ENCODE measurements at places on chromosomes 13 and 19.
A peak's percentile ranks its signal among the peaks of the same experiment; 100 is the strongest.

DNA sequence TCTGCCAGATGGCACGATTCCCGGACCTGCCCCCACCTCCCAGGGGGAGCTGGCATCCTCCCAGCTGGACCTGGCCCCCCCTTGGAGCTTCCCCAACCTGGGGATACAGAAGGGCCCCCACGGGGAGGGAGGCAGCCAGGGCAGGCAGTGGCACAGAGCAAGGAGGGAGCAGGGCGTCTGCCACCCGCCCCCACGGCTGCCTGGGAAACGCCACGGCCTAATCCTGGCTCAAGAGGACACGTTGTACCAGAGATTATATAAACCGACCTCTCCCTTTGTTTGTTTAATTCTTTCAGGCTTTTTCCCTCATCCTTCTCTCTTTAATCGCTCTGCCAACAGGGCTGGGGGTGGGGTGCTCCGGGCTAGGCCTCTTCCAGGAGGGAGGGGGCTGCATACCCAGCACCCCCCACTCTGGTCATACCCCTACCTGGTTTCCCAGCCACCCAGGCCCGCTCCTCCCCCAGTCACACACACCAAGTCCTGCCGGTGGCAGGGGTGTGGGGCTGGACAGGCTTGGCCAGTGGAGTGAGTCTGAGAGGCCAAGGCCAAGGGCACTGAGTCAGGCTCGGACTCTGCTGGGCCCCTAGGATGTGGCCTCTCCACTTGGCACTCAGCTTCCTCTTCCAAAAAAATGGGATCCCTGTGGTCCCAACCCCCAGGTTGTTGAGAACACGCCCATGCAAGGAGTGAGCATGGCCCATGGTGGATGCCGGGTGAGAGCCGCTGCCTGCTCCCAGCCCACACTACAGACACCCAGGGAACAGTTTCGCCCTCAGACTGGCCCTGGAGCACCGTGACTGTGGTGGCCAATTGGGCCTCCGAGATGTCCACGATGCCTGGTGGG, 29.5 kb upstream of the NFIC start:
- peak; percentile 62 for DNase-seq

DNA sequence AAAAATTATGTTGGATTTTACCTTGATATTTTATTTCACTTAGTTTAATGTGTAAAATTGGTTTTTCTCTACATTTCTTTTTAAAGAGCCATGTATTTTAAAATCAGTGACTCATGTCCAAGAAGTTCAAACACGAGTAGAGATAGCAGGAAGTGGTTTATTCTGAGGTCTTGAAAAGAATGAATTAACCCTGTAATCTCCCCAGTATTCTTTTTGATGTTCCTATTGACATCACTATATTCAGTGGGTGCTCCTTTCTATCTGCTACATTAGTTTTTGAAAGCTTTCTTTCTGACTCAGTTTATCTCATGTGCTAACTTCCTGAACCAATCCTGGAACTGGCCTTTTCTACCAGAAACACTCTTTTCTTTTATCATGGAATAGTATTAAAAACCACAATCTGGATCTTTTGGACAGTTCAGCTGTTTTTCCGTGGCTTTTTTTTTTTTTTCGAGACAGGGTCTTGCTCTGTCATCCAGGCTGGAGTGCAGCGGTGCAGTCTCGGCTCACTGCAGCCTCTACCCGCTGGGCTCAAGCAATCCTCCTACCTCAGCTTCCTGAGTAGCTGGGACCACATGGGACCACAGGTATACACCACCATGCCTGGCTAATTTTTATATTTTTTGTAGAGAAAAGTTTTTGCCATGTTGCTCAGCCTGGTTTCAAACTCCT, 114.9 kb downstream of the PCCA start:
- DNase-seq = no peak

DNA sequence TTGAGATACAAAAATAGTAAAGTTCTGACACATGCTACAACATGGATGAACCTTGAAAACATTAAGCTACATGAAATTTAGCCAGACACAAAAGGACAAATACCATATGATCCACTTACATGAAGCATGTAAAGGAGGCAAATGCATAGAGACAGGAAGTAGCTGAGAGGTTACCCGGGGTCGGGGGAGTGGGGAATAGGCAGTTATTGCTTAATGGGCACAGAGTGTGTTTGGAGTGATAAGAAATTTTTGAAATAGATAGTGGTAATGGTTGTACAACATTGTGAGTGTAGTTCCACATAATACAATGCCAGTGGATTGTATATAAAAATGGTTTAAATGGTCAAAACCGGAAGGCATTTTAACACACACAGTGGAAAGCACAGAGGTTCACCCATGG, 4.3 kb downstream of the N4BP2L1 start:
- DNase-seq = no peak

DNA sequence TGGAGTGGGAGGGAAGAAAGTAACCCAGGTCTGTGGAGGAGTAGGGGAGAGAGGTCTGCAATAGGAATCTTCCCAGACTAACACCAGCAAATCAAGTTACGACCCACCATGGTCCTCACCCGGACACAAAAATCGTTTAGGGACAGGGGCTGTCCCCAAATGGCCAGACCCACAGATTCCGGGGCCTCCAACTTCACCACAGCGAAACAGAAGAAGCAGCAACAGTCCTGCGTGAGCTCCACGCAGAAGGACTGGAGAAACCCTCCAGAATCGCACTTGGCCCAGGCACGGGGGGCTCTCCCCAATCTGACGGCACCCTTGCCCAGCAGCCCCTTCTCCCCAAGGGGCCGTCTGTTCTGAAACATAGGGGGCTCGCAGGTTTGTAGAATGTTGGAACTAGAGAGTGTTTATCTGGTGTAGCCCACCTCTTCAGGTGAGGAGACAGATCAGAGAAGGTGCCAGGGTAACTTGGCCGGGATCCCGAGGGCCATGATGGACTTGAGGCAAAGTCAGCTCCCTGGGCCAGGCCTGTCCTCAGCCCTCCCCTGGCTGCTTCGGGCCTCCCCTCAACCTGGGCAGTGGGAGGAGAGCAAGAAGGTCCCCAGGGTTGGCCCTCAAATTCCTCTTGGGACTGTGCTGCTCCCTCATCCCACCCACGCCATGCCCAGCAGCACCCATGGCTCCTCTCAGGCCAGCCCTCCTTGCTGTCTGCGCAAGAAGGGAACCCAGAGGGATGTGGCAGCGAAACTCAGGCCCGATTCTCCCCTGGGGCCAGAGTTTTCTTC, 82.5 kb upstream of the GPR183 start:
- no peak for DNase-seq

DNA sequence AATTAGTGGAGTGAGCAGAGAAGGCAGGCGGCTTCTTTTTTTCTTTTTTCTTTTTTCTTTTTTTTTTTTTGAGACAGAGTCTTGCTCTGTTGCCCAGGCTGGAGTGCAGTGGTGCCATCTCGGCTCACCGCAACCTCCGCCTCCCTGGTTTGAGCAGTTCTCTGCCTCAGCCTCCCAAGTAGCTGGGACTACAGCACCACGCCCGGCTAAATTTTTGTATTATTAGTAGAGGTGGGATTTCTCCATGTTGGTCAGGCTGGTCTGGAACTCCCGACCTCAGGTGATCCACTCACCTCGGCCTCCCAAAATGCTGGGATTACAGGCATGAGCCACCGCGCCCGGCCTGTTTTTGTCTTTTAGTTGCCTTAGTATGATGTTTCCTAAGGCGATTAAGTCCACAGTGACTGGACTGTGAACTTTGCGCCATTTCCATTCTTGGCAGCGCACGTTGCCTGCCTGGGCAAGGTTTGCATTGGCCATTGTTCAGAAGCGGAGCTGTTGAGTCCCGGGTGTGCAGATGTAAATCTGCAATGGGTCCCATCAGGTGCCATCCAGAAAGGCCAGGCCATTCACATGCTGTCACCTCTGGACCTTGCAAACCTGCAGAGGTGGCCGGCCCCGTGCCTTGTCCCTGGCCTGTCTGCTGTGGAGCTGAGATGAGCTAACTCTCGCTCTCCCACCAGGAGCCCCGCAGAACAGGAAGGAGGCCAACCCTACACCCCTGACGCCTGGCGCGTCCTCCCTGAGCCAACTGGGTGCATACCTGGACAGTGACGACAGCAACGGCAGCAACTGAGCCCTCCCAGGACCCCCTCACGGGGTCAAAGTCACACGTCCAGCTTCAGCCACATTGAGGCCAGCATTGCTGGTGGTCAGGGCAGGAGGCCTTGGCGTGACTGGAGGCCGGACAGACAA, 10.9 kb upstream of the SHD start:
- DNase-seq = no peak

GRCh38 chr19:1402411-1403070, 1.2 kb upstream of the GAMT start:
- DNase-seq = no peak

- DNase-seq = no peak
These were observed 397 bp downstream of the DACT3 start for GRCh38 chr19:46660551-46661019.

DNA sequence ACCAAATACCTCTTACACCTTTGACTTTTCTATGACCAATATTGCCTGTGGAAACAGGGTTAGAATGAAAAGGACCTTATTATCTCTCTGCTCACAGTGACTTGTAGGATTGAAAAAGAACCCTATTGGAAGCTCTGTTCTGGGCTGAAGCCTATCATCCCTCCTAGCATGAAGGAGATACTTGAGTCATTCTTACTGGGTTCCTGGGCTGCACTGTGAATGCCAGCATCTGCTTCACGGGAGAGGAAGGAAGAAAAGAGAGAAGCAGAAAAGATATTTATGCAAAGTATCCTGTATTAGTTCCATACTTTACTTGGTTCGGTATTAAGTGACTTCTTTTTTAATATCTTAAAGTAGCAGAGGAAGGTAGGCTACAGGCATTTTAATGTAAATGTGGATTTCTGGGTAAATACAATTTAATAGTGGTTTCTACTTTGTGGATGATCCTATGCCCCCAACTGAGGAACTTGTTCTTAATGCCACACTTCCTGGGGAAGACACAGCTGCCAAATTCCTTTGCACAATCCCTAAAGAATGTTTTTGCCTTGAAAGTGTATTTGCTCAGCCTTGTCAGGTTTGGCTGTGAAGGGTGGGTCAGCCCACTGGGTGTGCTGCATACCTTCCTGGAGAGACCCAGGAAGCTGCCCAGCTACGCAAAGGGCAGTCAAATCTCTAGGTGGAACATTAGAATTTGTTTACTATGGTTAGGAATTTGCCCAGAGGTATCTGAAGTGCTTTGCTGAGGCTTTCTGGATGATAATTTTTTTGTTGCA, 13.7 kb upstream of the SCEL start:
- DNase-seq = no peak

- DNase-seq = no peak
These were observed 68.2 kb upstream of the LSM14A start for GRCh38 chr19:34104096-34104495.

- no peak for DNase-seq
These were observed 14.9 kb upstream of the GRTP1 start for GRCh38 chr13:113378825-113379224.

DNA sequence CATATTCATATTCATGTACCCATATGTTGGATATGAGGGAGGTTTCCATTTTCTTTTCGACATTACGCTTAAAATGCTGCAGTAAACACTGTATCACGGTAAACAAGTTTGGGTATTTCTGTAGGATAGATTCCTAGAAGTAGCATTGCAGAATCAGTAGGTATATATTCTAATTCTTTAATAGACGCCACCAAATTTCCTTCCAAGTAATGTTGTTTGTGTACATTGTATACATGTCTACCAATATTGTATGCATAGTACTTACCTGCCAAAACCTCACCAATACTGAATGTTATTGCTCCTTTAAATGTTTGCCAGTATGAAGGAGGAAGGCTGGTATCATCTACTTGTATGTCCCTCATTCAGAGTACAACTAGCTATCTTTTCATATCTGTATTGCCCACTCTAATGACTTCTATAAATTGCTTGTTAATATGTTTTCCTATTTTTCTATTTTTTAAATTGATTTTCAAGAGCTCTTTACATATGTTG, 56.1 kb upstream of the ZNF536 start:
- no peak for DNase-seq

GRCh38 chr13:104355041-104355670, 1288.9 kb upstream of the SLC10A2 start:
- DNase-seq = no peak

- no peak for DNase-seq
These were observed 110.7 kb downstream of the SLC7A1 start for GRCh38 chr13:29484796-29485195.

- no peak for DNase-seq
These were observed 13.4 kb upstream of the FNDC3A start for GRCh38 chr13:48962281-48962680.

- DNase-seq = peak; percentile 28
These were observed 44.4 kb downstream of the GPC6 start for GRCh38 chr13:93270769-93271742.

GRCh38 chr13:113770937-113771336, 11.9 kb downstream of the TMEM255B start:
- no peak for DNase-seq

DNA sequence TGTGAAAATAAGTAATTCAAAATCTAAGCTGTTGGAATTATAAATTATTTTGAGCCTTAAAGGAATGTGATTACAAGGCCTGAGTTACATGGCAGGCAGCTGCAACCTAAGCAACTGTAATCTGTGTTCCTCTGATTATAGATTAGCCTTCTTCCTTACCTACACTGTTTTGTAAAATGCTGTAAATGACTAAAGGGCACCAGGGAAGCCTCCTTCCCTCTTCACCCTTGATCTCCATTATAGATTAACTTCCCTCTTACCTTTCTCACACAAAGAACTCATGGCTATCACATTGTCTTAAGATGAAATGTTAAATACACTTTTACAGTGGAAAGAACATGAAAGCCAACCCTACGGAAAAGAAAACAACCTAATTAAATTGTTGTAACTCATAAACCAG, 423.7 kb upstream of the KLF12 start:
- DNase-seq = no peak

GRCh38 chr13:101393140-101393539, 23.2 kb downstream of the NALCN start:
- DNase-seq = no peak

- no peak for DNase-seq
These were observed 40.1 kb downstream of the ZC3H13 start for GRCh38 chr13:46012404-46012803.

DNA sequence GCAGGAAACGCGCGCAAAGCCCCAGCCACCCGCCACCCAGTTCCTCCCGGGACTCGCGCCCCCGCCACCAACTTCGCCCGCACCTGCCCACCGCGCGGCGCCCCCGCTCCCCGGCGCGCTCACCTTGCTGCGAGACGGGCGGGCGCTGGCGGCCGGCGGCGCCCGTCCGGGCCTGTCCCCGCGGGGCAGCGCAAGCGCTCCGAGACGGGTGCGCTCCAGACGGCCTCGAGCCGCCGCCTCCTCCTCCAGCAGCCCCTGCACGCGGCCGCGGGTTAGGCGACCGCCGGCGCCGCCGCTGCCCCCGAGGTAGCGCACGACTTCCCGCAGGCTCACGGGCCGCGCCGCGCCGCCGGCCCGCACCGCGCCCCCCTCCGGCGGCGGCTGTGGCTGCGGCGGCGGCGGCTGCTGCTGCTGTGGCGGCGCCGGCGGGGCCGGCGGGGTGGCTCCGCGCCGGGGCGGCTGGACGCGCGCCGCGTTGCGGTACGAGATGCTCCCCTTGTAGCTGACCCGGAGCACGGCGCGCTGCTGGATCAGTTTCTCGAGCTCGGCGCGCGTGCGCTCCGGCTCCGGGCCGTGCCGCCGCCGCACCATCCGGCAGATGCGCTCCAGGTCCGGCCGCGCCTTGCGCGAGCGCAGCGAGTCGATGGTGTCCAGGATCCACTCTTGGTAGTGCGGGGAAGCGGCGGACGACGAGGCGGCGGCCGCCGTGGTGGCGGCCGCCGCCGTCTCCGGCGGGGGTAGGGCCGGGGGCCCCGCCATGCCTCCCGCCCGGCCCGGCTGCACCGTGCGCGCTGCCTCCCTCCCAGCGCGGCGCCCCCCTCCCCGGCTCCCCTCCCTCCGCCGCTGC, 666 bp downstream of the SAMD1 start:
- DNase-seq = peak; percentile 25

GRCh38 chr19:47435196-47435595, 15.9 kb upstream of the MEIS3 start:
- DNase-seq = no peak

- DNase-seq = no peak
These were observed 3.8 kb downstream of the DBP start for GRCh38 chr19:48633148-48634035.
